Vagina (tissue), 2 donors: ENCODE measurements at places on chromosomes 6 and 20.
A peak's percentile ranks its signal among the peaks of the same experiment; 100 is the strongest.

- DNase-seq: no peak
These were observed 28.7 kb downstream of the SNHG17 start for GRCh38 chr20:38406476-38406875.

DNA sequence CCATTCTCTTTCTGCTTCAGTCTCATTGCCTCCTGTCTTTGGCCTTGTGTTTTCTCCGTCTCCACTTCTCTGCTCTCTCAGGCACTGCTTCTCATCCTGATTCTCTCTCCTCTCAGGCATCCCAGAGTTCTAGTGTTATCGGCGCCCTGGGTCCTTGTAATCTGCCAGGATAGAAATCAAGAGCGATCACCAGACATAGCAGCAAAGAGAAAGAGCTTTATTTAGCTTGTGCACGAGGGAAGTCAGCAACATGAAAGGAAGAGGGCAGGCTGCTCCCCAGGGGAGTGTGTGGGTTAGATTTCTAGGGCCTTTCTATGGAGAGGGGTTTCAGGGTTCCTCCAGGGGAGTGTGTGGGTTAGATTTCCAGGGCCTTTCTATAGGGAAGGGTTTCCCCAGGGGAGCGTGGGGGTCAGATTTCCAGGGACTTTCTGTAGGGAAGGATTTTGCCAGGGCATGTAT is 32.5 kb downstream of the SUN5 start:
- peak; percentile 44 for DNase-seq

DNA sequence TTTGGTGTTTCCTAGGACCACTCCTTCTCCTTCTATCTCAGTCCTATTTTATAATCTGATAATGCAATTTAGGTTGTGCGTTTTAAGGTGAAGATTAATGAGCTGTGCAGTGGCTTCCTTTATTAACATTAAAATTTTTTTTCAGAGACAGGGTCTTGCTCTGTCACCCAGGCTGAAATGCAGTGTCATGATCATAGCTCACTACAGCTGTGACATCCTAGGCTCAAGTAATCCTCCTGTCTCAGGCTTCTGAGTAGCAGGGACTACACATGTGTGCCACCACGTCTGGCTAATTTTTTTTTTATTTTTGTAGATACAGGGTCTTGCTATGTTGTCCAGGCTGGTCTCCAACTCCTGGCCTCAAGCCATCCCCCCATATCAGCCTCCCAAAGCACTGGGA is 53.0 kb upstream of the DSP start:
- no peak for DNase-seq

DNA sequence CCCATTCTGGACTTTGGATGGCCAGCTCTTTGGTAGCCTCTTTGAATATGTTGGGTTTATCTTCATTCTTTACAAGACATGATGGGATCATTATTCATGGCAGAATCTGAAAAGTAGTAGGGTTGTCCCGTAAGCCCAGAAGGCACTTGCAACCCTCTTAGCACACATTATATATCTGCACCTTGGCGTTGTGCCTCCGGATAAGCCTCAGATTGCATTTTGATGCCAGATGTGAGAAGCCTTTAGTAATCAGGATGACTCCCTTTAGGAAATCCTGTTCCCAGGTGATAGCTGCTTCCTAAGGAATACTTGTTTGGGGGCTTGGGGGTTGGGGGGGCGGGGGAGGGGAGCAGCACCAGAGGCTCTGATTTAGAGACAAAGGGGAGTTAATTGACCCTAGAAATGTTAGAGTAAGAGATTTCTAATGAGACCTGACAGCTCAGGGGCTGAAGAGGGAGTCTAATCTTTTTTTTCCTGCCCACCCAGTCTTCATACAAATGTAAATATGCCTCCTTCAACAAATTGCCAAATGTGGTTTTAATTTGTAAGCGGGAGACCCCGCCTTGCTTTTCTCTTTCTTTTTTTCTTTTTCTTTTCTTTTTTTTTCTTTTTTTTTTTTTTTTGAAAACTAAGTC is 55.1 kb downstream of the JAG1 start:
- DNase-seq: no peak

- DNase-seq: no peak
These were observed 191.8 kb upstream of the MAN1A1 start for GRCh38 chr6:119541132-119541905.

- DNase-seq: no peak
These were observed 36.3 kb downstream of the ROS1 start for GRCh38 chr6:117389227-117390057.

DNA sequence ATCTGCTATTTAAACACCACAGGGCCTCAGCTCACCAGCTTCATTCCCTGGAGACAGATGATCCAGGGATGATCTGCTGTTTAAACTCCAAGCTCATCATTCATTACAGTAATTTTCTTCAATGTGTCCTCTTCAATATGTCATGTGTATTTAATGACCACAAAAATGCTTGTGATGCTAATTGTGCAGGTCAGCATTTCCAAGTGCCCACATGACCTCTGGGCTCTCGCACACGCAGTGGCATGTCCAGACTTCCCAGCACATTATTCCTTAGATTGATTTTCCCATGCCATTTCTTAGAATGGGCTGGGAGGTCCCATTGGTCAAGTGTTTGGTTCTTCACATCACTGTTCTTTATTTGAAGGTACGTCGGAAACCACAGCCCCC is 434.4 kb downstream of the HAO1 start:
- DNase-seq: no peak

DNA sequence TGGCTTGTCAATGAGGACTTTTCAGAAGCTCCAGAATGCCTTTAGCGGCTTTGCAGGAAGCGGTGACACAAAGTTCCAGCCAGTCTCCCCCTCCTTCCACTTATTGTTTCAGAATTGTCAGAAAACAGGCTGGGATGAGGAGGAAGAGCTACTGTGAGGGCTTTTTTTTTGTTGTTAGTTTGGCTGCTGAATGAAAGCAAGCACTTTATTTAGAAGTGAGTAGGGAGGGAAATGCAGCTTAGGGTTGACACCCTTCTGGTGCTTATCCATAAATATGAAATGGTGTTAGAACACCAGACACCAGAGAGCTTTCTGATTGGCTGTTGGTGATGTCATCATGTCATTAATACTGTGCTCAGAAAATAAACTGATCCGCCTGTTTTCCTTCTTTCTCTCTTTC is 251.5 kb downstream of the SOX4 start:
- no peak for DNase-seq

DNA sequence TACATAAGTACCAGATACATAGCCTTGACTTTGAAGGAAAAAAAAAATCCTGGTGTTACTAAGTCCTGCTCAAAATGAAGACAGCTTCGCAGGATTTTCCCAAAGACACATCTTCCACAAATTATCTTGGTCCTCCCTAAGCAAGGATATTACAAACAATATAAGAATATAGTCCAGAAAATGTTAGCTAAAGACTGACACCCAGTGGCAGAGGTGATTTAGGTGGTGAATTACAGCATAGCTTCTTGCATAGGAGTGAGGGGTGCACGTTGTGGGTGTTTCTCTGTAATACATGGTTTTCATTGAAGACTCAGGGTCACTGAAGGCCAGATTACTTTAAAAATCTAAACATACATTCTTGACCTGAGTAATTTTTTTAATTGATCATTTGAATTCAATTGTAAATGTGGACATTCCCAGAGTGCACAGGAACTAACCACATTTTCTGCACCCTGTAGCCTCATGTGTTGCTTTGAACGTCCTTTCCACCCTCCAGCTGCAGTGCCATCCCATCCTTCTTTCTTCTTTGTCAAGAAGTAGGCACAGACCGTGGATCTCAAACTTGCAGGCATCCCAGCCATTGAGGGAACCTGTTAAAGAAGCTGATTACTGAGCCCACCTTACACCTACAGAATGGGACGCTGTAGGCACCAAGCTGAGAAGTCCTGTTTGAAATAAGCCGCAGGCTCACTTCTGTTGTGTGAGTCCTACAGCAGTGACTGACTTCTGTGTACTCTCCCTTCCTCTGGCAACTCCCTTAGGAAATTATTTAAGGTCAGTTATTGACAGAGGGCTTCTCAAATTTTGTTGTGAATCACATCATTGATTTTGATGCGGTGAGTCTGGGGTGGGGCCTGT is 102.6 kb downstream of the PERP start:
- no peak for DNase-seq

DNA sequence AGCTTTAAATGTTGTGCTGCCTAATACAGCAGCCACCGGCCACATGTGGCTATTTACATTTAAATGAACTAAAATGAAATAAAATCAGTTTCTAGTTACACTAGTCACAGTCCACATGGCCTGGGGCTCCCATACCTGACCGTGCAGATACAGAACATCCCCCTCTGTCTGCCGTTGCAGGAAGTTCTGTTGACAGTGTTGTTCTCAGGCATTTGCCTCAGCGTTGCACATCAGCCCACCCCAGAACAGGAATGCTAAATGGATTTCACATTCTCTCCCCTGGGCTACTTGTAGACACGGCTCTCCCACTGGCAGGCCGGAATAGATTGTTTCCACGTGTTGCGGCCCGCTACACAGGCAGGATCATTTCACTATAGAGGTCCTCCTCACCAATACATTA is 26.3 kb downstream of the JAG1 start:
- no peak for DNase-seq

DNA sequence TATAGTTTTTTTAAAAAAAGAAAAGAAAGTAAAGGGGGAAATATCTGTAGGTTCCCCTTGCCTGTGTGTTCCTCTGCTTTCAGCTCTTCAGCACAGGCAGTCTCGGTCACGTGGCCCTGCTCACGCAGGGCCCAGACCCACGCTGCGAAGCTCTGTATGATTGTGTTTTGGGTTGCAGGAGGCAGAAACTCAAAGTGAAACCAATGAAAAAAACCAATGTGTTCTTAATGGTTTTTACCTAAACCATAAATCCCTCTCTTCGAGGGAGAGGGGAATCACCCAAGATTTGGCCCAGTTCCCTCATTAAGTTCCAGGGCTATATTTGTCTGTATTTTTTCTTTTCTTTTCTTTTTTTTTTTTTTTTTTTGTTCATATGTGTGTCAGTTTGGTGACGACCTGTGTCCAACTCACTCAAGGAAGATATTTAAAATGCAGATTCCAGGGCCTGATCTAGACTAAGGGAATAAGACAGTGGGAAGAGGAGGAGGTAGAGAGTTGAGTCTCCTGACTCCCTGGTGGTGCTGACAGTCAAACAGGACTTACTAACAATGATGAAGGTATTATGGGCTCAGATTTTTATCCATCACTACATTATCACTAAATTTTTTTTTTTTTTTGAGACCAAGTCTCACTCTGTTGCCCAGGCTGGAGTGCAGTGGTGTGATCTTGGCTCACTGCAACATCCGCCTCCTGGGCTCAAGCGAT is 33.8 kb upstream of the RREB1 start:
- DNase-seq: no peak

- DNase-seq: no peak
These were observed 30.1 kb downstream of the OR2B6 start for GRCh38 chr6:27986928-27987725.

GRCh38 chr6:43211955-43212354 is 17.3 kb downstream of the DNPH1 start:
- no peak for DNase-seq

GRCh38 chr20:51562332-51563173 is 20.0 kb upstream of the NFATC2 start:
- no peak for DNase-seq

DNA sequence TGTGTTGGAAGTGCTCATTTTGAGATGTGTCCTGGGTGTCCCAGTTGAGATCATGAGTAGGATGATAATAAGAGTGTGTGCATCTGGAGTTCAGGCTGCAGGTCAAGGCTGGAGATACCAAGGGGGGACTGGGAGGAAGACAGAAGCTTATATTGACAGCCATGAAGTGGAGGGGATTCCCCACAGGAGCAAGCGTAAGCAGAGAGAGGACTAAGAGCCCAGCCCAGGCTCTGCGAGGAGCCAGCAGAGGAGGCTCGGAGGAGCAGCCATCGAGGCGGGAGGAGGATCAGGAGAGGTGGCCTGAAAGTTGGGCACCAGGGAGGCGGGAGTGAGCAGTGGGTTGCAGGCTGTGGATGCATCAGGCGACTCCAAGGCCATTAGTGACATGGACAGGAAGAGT is 116.2 kb downstream of the SLC24A3 start:
- DNase-seq: peak; percentile 67

GRCh38 chr20:56518721-56519398 is 5.7 kb upstream of the FAM209A start:
- DNase-seq: no peak

GRCh38 chr20:6468423-6469116 is 298.9 kb upstream of the BMP2 start:
- DNase-seq: no peak

GRCh38 chr6:167770291-167770955 is 56.3 kb upstream of the AFDN start:
- no peak for DNase-seq

DNA sequence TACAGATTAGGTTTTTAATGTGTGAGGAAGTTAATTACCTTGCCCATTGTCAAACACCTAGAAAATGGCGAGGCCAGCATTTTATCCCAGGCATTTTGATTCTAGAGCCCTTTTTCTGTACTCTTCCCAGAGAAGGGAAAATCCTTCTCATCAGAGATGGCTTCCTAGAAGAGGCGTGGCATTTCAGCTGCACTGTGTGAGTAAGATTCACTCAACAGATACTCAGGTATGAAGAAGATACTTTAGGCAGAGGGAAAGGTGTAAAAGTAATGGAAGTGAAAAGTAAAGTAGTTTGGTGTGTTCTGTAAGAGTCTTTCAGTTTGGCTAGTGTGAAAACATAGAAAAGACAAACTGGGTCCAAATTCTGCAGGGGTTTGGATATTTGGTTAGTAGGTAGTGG is 113.8 kb downstream of the MAP3K4 start:
- no peak for DNase-seq

- no peak for DNase-seq
These were observed 166.1 kb upstream of the TNFAIP3 start for GRCh38 chr6:137700751-137701477.

DNA sequence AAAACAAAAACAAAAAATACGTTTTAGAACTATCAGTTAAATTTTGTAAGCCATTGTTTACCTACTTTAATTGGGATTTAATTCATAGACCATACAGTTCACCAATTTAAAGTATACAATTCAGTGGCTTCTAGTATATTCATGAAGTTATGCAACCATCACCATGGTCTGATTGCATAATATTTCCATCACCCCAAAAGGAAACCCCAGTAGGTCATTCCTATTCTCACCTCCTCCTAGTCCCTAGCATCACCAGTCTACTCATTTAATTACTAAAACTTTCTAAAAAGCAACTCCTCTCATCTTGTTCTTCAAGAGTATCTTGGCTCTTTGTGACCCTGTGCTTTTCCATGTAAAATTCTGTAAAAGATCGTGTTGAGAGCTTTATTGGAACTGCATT is 60.2 kb downstream of the ASXL1 start:
- DNase-seq: no peak

- no peak for DNase-seq
These were observed 79.4 kb downstream of the BMP6 start for GRCh38 chr6:7805078-7805849.
